ENCODE measurements at places on chromosomes 1 and 21.

DNA sequence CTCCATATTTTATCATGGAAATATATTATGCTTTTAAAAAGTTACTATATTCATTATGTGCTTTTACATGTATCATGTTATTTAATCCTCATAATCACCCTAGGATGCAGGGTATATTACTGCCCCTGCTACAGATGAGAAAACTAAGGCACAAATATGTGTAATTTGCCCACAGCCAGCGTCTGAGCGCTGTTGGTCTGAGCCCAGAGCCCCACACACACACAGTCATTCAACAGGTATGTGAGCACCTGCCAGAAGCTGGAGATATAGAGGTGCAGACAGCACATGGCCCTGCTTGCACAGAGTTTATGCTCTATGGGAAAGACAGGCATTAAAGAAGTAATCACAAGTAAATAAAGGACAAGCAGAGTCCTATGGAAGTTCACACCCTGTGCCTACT lies 49.8 kb upstream of the SEC16B start:
- DNase-seq, result no peak

DNA sequence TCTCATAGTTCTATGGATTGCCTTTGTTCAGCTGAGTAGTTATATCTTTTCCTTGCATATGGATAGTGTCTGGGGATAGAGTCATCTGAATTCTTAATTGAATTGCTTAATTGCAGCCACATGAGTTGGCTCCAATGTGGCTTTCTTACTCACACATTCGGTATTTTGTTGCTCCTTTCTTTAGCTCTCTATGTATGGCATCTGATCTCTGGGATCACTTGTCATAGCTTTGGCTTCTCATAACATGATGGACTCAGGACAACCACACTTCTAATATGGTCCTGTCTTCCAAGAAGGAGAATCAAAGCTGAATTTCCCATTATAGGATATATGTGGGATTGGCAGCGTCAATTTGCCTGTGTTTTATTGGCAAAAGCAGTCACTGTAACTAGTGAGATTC lies 716.2 kb downstream of the NCAM2 start:
- no peak for DNase-seq

DNA sequence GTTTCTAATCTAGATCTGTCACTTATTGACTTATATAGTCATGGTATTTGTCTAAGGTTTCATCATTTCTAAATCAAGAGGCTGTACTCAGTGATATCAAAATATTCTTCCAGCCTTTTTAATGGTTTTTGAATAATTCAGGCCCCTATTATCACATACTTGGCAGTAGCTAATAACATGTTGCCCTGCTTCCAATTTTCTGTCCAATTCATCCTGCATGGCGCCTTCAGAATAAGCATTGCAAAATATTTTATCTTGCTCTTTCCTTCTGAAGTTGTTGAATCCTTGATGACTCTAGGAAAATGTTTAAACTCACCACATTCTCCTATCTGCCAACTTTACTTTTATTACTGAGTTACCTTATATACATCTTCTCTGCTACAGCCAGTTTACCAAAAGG lies 517.2 kb upstream of the B3GALT2 start:
- DNase-seq, result no peak

DNA sequence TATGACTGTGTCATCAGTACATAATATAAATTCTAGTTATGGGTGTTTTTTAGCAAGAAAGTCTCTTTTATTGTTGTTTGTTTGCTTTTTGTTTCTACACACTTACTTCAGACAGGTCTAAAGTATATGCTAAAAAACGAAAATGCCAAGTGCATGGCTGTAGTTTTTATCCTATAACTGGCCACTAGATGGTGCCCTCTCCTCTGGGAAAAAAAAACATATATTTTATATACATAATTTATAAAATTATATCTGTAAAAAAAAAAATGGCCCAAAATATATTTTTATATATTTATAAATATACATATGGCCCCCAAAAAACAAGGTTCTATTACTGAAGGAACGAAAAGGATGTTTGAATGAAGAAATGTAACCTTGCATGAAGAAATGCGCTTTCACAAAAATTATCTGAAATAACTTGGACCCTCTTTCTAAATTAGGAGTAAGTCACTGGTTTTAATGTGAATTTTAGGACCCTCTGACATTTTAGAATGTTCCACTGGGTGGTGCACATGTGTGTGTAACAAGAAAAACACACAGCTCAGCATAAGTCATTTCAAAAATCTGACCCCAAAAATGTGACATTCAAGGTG lies 93.5 kb downstream of the TTLL7 start:
- no peak for DNase-seq

- no peak for DNase-seq
Observed at GRCh38 chr1:208131621-208132286, 112.4 kb downstream of the PLXNA2 start.

- no peak for DNase-seq
Observed at GRCh38 chr1:30400507-30400906, 322.9 kb downstream of the MATN1 start.

- DNase-seq, result no peak
Observed at GRCh38 chr21:34914239-34914638, 134.9 kb downstream of the RUNX1 start.

DNA sequence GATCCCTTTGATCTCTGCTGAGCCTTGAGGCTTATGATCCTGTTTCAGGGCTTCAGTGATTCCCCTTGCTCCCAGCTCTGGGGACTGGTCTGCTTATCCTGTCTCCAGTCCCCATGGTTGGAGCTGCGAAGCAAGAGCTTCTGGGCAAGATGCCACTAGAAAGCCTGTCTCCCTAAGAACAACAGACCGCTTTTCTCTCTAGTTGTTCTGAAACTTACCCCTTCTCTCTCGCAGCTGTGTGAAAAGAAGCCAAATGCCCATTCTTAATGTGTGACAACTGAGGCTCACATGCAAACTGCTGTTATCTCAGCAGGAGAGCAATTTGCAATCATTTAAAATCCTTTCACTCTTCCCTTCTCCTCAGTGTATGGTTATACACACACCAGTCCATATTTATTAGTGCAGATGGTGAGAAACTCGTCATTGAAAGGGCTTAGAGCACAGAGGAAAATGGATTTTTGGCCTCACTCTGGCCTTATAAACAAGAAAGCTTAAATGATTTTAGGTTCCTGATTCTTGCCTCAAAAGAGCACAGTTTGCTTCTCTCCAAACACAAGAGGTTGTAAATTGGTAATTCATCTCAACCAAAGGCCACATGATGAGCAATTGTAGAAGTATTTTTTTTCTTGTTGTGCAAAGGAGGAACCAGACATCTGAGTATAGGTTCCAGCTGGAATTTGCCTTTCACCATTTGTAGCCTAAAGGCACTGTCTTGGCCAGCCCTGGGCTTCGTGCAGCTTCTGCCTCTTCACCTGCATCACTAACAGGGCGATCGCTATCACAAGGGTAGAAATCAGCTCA lies 179.2 kb upstream of the LMO4 start:
- DNase-seq, result peak; percentile 13
